ENCODE measurements at places on chromosomes 1 and 21. TPM values are rescaled to one million over a fixed set of nuclear protein-coding genes. Genes with fewer than 3 reads are reported as not detected.
A peak's percentile ranks its signal among the peaks of the same experiment; 100 is the strongest.

- DNase-seq: no peak
These were observed 637.2 kb downstream of the SMYD3 start for GRCh38 chr1:245869847-245870246.

DNA sequence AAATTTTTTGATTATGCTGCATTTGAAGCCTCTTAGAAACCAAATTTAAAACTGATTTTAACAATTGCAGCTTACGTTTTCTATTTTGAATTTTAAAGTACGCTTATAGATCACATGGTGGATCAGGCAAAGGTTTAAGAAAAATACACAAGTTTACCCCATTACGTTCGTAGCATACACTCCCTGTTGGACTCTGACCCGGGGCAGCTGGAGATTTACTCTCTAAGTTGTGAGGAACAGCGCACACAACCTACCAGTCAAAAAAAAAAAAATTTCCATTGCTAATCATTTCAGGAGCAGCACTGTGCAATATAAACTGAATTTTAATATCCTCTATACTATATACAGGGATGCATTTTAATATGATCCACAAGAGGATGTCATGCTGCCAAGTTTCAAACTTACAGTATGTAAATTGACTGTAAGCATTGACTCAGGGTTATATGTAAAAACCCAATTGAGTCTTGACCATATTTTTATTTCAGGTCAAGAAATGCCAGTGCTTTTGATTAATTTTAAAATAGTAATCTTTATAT lies 20.4 kb downstream of the CSDE1 start:
- DNase-seq: no peak

DNA sequence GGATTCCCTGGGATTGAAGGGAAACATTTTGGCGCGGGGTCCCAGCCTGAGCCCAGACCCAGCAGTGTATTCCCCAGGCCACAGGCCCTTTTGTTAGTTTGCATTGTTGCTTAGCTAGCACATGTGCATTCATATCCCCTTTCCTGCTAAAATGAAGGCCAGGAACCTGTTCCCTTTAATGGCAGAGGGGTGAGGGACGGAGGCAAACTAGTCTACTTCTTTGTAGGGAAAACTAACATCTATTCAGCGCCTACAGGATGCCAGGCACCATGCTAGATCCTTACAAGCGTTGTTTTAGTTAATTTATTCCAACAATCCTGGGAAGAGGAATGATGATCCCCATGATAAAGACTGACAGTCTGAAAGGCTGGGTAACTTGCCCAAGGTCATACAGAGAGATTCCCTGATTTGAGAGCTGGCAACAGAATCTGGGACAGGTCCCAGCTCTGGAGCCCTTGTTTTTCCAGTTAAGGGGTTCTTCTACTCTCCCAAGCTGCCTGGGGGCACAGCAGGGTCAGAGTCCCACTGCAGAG lies 595 bp upstream of the E2F2 start:
- no peak for DNase-seq

GRCh38 chr1:8481650-8482380 lies 163.9 kb downstream of the SLC45A1 start:
- DNase-seq: no peak

DNA sequence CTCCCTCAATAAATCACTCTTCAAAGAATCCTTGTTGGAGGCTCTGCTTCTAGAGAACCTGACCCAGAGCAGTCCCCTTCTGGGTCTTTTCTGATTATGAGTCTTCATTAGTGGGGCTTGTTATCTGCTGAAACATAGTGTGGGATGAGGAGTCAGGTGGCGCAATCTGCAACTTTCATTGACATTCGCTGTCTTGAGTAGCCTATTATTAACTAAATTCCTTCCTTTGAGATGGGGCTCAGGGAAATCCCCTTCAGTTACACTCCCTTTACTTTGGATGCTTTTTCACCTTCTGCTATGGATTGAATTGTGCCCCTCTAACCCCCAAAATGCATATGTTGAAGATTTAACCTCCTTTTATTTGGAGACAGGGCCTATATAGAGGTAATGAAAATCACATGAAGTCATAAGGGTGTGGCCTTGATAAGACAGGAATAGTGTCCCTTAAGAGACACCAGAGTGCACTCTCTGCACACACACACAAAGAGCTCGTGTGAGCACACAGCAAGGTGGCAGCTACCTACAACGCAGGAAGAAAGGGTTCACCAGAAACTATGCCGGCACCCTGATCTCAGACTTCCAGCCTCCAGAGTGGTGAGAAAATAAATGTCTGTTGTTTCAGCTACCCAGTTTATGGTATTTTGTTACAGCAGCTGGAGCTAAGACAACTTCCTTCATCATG lies 19.5 kb downstream of the DIO1 start:
- no peak for DNase-seq

DNA sequence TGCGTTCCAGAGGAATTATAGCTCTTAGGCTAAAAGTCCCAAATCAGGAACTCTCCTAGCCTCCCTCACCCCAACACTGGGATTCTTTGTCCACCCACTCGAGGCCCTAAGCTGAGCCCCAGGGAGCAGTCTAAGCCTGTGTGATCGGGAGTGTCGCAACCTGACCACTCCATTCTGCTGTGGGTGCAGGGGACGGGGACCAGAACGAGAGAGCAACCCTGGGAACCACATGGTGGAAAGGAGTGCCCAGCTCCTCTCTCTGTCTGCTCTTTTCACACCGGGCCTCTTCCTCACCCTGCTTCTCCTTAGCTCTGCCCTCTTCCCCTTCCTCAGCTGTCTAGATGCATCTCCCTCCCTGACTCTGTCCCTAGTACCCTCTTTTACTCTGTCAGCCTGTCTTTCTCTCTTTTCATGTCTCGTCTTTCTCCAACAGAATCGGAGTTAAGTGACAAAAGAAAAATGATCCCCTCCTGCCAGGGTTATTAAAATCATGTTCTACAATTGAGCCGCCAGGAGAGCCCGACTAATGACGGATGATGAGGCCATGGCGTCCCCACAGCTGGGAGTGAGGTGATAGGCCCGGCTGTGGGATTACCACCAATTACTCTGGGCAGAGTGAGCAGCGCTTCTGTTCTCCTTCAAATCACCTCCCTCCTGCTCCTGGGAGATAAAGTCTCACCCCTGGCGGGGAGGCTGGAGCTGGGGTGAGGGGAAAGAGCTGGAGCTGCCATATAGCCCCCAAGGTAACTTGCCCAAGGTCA lies 34.5 kb upstream of the CSF3R start:
- no peak for DNase-seq

GRCh38 chr1:108843390-108844137 lies 13.3 kb downstream of the AKNAD1 start:
- DNase-seq: no peak

DNA sequence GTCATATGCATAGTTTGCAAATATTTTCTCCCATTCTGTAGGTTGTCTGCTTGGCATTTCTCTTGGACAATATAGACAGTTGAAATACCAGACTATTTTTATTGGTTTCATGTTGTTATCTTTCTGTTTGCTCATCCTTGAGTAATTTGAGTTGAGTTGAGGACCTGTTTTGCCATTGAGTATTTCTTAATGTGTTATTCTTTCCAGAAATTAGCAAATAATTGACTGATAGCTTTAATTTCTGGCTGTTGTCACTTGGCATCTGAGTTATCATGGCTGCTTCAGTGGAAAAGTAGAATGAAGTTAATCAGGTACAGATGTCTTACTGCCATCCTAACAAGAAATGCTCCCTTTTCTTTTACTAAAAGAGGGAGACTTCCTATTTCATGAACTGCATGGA lies 264.8 kb upstream of the DUSP10 start:
- no peak for DNase-seq

- no peak for DNase-seq
These were observed 16.5 kb upstream of the OVAAL start for GRCh38 chr1:180542113-180542837.

- DNase-seq: no peak
These were observed 251.4 kb downstream of the FAM72C start for GRCh38 chr1:143720087-143721023.

DNA sequence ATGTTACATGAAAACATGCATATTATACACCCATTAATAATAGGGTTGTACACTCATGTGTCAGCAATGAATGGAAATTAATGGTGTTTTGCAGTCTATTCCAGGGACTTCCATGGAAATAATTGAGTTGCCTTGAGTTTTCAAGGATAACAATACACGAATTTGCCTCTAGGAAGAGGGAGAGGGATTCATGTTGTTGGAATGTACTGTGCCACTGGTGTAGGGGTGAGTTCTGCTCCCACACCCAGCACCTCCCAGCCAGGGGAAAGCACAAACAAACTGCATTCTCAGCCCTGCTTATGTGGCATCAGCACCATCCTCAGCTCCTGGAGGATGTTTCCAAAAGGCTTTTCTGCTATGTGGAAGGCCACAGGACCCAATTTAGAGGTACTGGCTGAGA lies 57.8 kb downstream of the BCAR3 start:
- no peak for DNase-seq

DNA sequence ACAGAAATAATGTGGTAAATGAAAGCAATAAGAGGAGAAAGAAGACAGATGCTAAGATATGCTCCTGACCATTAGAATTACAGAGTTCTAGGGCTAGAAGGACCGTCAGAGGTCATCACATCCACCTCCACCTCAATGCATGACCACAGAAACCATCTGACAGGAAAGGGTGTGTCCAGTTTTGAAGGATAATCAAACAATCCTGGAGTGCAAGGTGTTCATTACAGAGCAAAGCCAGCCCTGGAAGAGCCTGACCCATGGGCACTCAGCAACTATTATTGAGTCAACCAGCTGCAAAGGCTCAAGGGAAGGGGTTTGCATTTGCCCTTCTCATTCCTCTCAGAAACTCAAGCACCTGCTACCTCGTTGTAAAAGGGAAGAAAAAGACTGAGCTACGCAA lies 46.4 kb downstream of the TOR1AIP2 start:
- DNase-seq: no peak

GRCh38 chr1:204376919-204377799 lies 17.4 kb upstream of the PLEKHA6 start:
- no peak for DNase-seq

GRCh38 chr1:220487297-220487820 lies 40.6 kb upstream of the MARK1 start:
- peak; percentile 16 for DNase-seq

DNA sequence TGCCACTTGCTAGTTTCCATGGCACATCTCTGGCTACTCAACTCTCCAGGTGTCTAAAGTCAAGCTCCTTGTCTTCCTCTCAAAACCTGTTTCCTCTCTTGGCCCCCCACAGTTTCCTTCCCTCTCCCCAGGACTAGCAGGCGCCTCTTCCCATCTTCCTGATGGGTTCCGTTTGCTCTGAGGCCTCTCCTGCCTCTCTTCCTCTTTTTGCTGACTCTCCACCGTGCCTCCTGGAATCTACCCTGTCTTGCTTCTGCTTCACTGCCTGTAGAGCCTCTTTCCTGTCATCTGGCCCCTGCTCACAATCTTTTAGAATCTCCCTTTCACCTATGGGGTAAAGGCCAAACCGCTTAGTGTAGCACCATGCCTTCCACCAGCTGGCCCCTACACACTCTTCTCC lies 21.8 kb upstream of the LHX4 start:
- DNase-seq: no peak

GRCh38 chr1:68868606-68869005 lies 371.7 kb upstream of the DEPDC1 start:
- peak; percentile 42 for DNase-seq

DNA sequence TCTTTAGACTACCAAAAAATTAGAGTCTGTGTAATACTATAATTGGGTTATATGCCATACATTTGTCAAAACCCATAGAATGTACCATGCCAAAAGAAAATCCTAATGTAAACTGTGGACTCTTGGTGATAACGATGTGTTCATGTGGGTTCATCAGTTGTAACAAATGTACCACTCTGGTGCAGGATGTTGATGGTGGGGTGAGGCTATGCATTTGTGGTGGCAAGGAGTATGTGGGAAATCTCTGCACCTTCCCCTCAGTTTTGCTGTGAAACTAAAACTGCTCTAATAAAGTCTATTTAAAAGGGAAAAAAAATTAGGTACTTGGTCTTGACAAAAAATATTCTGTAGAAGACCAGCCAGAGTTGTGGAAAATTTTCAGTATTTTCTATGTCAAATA lies 43.4 kb downstream of the INKA2 start:
- no peak for DNase-seq

DNA sequence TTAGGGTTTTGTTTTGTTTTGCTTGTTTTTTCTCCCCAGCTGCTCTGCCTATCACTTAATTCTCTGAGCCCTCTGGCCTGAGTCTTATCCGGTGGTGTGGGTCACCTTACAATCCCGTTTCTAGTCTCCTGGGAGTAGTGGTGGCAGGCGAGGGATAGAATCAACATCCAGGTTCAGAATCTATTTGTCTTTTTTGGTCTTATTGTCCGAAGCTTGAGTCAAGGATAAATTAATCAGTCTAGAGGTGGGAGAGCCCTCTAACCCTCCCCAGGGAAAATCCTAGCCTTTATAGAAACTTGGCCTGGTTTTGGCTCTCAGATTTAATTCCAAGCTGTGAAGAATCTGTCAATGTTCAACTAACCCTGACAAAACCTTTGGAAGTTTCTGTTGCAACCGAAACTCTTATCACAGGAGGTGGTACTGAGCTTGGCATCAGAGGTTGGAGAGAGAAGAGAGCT lies 246.3 kb downstream of the FGGY start:
- DNase-seq: no peak

DNA sequence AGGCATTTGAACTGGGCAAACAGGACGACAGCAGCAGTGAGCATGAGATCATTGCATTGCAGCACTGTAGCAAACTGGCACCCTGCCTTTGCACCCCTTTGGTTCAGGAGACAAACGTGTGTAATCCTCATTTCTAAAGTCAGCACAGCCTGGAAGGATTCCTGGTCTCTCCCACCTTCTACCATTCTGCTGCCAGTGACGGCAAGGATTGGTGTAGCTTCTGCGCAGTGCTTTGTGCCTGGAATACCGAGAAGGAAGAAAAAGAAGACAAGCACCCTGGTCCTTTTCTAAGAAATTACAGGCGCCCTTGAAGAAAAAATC lies 805.3 kb downstream of the USP25 start:
- peak; percentile 67 for DNase-seq

DNA sequence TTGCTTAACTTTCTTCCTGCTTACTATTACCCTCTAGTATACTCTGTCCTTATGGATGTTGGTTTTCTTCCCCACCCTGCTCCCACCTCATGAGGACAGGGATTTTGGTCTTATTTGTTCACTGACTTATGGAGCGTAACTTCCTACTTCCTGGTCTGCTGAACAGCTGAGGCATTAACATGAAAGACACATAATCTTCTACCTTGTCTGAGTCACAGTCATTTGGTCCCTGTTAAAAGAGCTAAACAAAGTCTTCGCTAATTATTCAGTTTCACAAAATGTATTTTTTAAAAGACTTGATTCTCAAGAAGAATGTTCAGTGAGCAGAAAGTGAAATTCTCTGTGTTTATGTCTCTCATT lies 18.5 kb downstream of the RNASEL start:
- no peak for DNase-seq

The CNKSR1 gene
- polyA plus RNA-seq: 24.0 TPM

The RASSF5 gene
- polyA plus RNA-seq: 9.9 TPM

The KLHDC8A gene
- 0.71 TPM for polyA plus RNA-seq

The RRP15 gene
- polyA plus RNA-seq: 25.5 TPM

The GPR157 gene
- polyA plus RNA-seq: 34.1 TPM

The ST6GALNAC5 gene
- polyA plus RNA-seq: 9.1 TPM

The KRTAP19-3 gene
- polyA plus RNA-seq: not detected

The USH2A gene
- polyA plus RNA-seq: 0.10 TPM

The GCSAML gene
- 0.23 TPM for polyA plus RNA-seq

The DMRTA2 gene
- not detected for polyA plus RNA-seq

The ACTL8 gene
- not detected for polyA plus RNA-seq

The LIPI gene
- 0.43 TPM for polyA plus RNA-seq

The LRRC38 gene
- not detected for polyA plus RNA-seq

The S100A6 gene
- 297 TPM for polyA plus RNA-seq

Data from right lung (tissue), 10 donors.